ENCODE measurements at places on chromosomes 12 and 14.

- peak; percentile 87 for DNase-seq
These were observed 83.2 kb upstream of the HMGA2 start for GRCh38 chr12:65740873-65741600.

- DNase-seq, result no peak
These were observed 109.3 kb upstream of the ETV6 start for GRCh38 chr12:11540156-11540555.

DNA sequence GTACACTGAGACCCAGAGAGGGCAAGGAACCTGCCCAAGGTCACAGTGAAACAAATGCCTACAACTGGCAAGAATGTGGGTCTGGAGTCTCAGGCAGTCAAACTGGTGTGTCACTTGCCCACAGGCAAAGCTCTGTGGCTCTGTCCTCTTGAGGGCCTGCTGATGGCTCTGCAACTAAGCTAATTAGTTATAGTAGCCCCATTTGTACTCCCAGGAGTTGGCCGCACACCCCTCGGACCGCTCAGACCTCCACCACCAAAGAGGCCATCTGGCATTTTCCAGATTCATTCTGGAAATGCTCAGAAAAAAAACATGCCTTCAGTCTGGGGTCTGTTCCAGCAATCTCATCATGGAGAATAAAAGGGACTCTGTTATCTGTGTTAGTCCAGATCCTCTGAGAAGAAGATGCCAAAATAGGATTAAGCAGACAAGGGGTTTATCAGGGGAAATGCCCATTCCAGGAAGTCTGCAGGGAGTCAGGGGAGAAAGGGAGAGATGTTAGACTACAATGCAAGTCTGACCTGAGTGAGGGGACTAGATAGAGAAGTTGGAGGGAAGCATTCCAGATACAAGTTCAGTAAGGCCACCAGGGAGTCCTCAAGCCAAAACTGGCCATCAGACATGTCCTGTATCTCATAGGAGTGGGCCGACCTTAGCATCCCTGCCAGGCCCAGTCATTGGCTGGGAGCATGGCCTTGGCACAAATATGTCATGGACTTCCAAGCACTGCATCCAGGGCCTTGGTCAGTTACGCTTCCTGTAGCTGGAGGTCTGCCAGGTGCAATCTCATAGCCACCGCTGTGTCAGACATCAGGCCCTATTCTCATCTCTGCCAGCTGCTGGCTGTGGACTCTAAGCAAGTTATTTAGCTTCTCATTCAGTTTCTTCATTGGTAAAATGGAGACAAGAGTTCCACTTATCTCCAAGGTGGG lies 15.4 kb upstream of the OAS1 start:
- DNase-seq, result no peak

- no peak for DNase-seq
These were observed 4.9 kb downstream of the AMN start for GRCh38 chr14:102927346-102927877.

DNA sequence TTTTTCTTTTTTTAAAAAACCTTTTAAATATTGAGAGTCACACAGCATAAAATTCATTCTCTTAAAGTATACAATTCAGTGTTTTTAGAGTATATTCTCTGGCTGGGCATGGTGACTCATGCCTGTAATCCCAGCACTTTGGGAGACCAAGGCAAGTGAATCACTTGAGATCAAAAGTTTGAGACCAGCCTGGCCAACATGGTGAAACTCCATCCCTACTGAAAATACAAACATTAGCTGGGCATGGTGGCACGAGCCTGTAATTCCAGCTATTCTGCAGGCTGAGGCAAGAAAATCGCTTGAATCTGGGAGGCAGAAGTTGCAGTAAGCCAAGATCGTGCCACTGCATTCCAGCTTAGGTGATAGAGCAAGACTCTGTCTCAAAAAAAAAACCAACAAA lies 68.4 kb upstream of the BCAT1 start:
- no peak for DNase-seq

GRCh38 chr14:63032641-63033040 lies 12.6 kb downstream of the KCNH5 start:
- no peak for DNase-seq

DNA sequence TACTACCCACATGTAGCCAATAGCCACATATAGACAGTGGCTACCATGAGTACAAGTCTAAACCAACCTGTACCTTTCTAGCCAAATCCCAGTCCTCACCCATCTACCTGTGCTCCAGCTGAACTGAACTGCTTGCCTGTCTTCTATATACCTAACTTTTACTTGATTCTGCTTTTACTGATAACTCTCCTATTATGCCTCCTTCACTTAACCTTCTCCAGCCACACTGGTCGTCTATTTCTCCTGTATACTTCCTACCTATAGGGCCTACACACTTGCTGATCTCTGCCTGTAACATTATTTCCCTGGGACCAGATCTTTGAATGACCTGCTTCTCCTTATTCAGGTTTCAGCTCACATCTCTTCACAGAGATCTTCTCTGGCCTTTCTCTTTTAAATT lies 26.0 kb upstream of the MSRB3 start:
- DNase-seq, result no peak

DNA sequence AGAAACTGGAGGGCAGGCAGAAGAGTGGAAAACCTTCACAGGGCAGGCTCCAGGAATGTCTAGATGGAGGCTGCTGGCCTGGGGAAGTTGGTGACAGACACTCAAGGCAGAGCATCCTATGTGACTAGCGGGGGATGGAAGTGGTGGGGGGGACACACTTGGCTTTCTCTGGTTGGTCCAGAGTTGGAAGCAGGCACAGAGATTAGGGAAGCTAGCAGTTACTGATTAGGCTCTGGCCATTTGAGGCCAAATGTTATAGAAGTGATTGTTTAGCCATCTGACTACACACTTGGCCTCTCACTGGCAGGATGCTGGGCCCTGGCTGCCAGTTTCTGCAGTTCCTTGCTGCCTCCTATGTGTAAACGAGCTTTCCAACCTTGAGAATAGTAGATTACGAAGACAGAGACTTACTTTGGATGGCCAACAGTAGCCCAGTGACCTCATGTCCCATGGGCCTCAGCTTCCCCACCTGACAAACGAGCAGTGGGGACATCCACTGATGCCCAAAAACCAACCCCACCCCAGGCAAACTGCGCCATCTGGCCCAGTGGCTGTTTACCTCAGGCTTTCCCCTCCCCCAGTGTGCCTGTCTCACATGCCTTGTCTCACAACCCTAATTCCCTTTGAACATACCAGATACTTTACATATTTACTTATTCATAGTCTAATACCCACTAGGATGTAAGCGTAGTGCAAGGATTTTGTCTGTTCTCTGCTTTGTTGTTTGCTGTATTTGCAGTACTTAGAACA lies 102.7 kb downstream of the PAPLN start:
- DNase-seq, result no peak

GRCh38 chr12:53530061-53530460 lies 22.8 kb upstream of the NPFF start:
- no peak for DNase-seq

- DNase-seq, result no peak
These were observed 117.0 kb upstream of the RFLNA start for GRCh38 chr12:124177951-124178316.

GRCh38 chr14:63713764-63714163 lies 14.1 kb downstream of the SGPP1 start:
- no peak for DNase-seq

DNA sequence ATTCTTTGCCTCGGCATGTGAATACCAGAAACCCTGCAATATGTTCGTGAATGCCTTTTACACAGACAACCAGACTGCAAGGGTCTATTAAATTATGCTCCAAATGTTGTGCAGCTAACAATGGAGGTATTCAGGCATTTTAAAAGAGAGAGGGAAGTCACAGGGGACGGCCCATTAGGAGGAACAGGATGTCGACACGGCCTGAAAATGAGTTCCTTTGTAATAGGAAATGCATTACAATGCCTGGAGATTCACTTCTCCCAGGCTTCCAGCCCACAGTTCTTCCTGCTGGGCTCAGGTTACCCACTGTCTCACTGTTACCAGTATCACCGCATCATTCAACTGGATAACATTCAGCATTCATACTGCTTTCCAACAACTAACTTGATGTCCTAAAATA lies 2.5 kb downstream of the DUSP6 start:
- no peak for DNase-seq

DNA sequence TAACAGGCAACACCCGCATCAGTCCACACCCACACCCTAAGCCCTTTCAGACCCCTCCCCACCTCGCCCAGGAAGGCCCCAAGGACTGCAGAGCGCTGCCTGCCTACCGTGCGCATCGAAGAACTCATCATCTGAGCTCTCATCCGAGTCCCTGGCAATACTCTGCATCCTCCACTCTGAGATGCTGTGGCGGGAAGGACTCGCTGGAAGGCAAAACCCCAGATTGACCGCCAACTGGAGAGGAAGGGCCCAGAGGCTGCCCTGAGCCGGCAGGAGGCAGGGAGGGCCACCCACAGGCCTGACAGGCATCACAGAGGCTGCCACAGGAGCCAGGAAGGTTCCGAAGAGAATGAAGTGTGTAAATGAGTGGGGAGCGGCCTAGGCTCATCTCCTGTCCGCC lies 23.8 kb downstream of the ARL6IP4 start:
- no peak for DNase-seq

DNA sequence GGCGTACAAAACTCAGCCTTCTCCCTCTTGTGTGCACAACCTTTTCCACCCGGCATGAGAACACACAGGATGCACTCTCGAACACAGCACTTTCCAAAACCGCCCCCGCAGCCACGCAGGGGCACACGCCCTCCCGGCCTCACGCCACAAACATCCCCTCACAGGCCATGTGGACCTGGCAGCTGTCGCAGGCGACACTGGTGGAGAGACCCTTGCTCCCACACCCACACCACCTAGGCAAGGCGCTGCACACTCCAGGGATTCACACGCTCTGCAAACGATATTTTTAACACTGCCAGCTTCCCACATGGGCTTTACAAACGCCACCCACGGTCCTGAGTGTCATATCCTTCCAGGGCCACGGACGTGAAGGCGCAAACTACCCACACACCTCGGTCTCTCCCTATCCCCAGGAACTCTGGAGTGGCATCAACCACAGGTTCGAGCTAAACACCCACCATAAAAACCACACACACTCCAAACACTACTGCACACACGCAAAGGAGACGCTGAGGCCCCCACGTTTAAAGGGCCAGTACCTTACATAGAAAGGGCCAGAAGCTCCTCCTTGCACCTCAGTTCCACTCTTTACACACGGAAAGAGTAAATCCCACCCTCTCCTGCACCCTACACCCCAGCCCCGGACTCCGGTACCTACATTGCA lies 12.4 kb upstream of the ITGB7 start:
- DNase-seq, result peak; percentile 79

GRCh38 chr14:36617824-36618223 lies 35.4 kb upstream of the NKX2-8 start:
- DNase-seq, result no peak

DNA sequence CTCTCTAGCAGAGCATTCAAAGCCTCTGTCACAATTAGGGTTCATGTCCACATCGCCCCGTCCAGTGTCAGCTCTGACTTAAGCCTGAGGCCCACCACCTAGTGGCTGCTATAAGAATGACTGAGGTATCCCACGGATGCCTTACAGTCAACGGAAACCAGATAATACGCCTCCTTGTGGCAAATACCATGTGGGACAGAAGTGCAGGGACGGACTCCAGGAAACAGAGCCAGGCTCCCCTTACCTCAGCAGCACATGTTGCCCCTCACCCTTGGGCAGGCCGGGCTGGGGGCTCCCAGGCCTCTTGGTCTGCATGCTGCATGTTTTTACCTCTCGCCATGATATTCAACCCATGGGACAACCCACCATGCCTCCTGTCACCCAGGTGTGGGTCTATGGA lies 86.3 kb downstream of the VWF start:
- peak; percentile 77 for DNase-seq

GRCh38 chr12:93972411-93973208 lies 175.8 kb upstream of the PLXNC1 start:
- no peak for DNase-seq

DNA sequence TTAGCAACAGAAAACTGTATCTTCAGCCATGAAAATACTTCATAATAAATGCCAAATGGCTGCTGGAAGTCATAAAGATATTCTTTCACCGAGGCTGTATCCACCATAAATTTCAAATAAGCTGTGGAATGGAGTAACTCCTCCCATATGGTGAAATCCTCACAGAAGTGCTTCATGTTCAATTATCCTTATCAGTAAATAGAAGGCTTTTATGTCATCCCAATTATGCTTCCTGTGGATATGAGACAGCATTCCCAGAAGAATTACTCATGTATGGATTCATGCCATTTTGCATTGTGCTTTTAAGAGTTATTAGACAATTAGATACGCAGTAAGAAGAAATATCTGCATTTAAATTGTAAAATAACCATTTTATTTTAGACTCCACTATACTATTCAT lies 99.0 kb downstream of the RTN1 start:
- no peak for DNase-seq

DNA sequence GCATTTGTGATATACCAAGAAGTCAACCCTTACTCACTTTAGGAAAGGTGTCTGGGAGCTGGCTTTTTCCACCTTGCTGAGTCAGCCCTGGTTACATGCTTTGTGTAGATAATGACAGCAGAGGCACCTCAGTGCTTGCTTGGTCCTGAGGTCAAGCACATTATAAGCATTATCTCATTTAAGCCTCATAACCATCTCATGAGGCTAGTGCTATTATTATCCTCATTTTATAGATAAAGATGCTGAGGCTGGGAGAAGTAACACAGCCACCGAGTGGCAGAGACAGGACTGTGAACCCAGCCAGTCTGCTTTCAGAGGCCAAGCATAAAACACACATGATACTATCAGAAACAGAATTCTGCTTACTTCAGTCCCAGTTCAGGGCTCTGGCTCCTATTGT lies 29.4 kb downstream of the MAX start:
- DNase-seq, result no peak

GRCh38 chr12:5882511-5883190 lies 62.4 kb downstream of the ANO2 start:
- DNase-seq, result no peak

GRCh38 chr14:43022094-43022800 lies 1415.6 kb downstream of the LRFN5 start:
- DNase-seq, result no peak
